ENCODE measurements at places on chromosomes 6 and 20.

DNA sequence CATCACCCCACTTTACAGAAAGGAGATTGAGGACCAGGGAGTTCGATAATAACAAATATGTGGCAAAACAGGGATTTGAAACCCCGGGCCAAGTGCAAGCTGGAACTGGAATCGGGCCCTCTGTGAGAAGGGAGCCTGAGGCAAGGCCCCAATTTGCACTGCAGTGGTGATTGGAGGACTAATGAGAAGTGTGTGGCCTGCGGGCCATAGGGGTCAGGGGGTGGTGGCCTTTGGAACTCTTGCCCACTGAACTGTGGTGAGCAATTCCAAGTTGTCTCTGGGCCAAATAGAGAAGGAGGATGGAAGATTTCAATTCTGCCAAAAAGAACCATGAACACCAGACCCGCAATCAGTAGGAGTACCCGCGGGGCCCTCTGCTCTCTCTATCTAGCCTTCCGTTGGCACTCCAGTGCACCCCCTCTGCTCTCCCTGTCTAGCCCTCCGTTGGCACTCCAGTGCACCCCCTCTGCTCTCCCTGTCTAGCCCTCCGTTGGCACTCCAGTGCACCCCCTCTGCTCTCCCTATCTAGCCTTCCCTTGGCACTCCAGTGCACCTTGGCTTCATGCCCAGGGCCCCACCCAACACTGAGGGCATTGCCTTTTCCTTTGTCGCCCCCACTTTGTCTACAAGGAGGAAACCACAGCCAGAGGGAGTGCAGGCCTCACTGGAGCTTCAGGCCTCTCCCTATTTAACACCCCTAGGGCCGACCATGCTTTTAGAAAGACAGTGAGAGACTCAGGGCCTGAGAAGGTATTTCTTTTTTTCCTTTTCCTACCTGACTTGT is 6.0 kb upstream of the PTPRA start:
- no peak for DNase-seq

DNA sequence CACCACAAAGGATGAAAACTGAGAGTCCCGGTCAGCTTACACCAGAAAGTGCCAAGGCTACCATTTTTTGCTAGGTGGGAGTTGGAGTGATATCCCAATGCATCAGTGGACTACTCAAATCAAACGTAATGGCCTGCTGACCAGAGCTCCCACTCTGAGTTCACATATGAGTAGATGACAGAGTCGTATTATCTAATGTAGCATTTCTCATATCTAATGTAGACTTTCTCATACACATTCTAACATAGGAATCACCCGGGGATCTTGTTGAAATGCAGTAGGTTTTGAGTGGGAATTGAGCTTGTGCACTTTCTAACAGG is 38.4 kb upstream of the FUCA2 start:
- DNase-seq, result no peak

DNA sequence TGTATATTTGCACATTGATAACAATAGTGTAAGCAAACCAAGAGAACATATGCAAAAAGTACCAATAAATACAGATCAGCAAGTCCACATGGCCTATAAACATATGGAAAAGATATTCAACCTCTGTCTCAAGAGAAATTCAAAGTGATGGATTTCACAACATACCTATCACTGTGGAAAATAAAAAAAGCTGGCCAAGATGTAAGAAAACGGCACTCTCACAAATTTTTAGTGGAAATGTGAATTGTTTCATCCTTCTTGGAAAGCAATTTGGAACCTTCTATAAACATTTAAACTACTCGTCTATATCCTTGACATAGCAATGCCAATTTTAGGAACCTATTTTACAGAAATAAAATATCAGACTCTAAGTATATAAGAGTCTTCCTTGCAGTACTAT is 559.8 kb downstream of the QKI start:
- no peak for DNase-seq

GRCh38 chr6:31529329-31530150 is 778 bp downstream of the MCCD1 start:
- DNase-seq, result no peak

DNA sequence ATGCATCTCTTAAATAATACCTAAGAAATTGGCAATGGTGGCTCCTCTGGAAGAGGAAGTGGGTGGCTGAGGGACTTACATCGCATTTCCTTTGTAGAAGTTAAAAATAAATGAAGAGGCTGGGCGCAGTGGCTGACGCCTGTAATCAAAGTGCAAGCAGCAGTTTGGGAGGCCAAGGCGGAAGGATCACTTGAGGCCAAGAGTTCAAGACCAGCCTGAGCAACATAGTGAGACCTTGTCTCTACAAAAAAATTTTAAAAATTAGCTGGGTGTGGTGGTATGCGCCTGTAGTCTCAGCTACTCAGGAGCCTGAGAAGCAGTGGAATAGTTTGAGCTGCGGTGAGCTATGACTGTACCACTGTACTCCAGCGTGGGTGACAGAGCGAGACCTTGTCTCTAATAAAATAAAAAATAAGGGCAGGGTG is 12.2 kb upstream of the NCOA3 start:
- DNase-seq, result no peak

DNA sequence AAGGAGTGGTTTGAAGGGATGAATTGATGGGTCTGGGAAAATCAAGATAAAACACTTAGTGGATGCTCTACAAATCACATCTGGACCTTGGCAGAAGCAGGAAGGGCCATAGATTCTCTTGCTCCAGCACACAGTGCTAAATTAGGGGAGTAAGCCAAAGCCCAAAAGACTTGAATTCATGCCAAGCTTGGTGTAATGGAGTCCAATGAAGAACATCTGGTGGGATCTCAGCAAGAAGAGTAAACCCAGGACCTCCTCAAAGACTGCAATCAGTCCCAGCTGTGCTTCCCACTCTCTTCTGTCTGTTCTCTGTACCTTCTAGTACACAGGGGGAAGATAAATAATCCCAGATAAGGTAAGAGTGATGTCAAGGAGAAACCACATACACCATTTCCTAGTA is 683.4 kb downstream of the RNF144B start:
- no peak for DNase-seq

Data from NCI-H2029 treated with DMSO at 0.1 percent for 48 hours (cell line).